ENCODE measurements at places on chromosomes 5 and 9.
A peak's percentile ranks its signal among the peaks of the same experiment; 100 is the strongest.

DNA sequence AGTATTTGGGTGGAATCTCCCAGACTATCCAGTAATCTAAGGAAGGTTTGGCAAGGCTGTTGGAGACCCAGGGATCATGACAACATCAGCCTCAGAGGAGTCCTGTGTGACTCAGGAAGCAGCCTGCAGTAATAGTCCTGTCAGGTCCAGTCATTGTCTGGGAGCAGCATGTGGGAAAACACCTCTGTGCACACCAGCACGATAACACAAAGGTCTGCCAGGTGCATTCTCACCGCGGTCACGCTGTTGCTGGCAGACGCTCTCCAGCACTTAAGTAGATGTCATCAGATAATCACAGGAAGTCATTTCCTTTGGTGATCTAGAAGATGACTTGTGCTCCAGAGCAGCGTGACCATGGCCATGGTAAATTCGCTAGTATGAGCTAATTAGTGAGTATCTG is 99.2 kb upstream of the IQGAP2 start:
- DNase-seq = no peak

- DNase-seq = no peak
Measured at GRCh38 chr9:131864531-131864930, 124.7 kb upstream of the RAPGEF1 start.

GRCh38 chr5:101271416-101271815 is 368.3 kb upstream of the ST8SIA4 start:
- no peak for DNase-seq

DNA sequence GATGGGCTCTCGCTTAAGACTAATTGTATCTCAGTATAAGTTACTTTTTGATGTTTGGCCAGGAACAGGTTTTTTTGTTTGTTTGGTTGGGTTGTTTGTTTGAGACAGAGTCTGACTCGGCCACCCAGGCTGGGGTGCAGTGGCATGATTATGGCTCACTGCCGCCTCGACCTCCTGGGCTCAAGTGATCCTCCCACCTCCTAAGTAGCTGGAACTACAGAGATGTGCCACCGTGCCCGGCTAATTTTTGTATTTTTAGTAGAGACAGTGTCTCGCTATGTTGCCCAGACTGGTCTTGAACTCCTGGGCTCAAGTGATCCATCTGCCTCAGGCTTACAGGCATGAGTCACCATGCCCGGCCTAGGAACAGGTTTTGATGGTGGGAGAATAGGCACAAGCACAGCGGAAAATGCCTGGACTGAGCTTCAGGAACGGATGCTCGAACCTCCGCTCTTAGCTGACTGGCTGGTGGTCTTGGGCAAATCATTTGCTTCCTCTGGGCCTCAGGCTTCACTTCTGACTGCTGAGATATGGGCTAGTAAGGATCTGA is 11.4 kb upstream of the SYNPO start:
- DNase-seq = no peak

- DNase-seq = no peak
Measured at GRCh38 chr5:59460368-59461153, 433.0 kb downstream of the PDE4D start.

DNA sequence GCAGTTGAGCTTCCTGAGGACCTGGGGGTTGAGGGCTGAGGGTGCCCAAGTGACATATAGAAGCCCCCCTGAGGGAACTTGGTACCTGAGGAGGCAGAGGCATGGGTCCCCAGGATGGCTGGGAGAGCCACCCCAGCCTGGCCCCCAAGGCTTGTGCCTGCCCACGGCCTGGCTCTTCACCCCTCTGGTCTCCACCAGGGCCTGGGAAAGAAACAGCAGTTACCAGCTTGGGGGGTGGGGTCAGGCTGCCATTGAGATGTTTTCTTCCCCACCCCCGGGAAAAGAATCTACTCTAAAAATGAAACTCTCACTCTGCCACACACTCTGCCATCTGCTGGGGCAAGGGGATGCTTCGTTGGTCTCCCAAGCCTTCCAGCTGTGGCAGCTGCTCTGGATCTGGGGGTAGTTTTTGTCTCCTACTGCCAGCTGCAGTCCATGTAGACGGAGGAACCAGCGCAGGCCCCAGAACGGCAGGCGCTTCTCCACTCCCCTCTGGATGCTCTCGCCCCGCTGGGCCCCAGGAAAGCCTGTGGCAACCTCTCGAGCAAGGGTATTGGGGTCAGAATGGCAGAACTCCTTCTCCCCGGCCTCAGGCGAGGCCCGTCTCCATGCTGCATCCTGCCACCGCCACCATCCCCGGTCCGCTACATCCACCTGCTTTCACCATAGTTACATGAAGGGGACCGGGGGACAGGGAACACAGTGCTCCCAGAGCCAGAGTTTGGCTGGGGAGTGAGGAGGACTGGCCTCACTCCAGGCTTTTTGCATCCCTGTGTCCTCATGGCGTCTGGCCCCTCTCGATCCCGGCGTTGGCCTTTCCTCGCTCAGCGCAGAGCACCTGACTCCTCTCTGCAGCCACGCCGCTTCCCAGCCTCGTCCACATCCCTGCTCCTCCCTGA is 123.5 kb downstream of the DAB2IP start:
- no peak for DNase-seq

DNA sequence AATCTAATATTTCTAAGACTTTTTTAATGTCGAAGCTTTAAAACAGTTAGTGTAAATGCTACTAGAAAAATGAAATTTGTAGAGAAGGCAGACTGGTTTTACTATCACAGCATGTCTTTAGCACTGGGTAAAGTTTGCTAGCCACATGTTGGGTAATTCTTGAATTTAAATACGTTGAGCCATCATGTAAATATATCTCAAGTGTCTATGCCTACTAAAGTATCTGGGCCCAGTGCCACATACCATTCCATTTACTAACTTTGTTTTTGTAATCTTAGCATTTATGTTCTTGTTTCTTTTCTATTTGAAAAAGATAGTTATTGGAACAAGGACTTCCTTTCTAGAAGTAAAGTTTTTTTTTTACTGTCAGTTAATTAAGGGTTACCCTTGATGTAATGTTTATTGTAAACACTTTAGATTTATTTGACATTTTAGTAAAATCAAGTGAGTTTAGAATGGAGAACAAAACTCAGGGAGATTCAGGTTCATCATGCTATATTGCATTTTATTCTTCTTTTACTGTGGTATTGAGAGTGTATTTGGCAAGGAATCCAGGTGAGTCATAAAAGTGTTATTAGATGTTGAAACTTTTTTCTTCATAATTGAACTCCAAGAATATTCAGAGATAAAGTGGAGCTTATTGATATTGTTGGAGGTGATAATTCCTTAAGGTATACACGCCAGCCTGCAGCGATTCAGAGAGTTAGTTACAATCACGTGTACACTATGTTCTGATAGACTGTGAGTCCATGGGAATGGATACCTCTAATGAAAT is 182.4 kb downstream of the CCDC171 start:
- DNase-seq = no peak

DNA sequence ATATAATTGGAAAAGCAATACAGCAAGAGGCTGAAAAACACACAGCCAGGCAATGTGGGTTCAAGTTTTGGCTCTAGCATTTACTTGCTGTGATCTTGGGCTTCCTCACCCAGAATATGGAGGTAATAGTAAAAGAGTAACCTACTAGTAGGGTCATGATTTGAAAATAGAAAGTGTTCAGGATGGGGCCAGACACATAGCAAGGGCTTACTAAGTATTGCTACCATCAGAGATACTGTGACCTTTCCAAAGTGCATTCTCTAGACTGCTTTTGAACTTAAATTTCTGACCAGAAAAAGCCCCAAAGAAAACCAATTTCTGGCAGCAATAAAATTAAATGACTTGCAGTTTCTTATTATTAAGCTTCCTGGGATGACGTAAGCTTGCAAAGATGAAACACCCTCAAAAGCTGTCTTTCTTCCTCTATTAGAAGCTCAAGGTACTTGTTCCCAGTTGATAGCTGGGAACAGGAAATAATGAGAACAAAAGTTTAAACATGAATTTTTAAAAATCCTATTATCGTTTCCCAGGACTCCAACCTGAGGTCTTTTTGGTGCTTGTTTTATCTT is 20.3 kb downstream of the SLC45A2 start:
- DNase-seq = no peak

GRCh38 chr9:90810691-90811090 is 9.1 kb downstream of the SYK start:
- DNase-seq = no peak

DNA sequence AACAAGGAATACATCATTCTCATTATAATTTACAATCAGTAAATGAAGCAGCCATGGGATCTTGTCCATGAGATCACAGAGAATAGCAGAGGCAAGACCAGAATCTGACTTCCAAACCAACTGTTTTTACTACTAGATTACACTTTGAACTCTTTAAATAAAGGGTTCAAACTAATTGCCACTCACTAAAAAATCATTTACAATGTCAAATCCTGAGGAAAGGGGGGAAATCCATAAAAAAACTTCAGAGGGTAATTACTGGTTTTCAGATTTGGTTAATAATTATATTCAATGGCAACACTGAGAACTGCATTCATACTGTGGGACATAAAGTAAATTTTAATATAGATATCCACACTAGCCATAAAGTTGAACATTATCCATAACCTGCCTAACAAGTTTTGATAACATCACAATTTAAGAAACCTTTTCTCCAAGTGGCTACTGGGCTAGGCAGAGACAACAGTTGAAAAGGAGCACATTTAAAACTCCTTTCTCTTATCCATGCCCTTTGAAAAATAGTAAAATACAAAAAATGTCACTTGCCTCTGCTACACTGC is 15.9 kb downstream of the PLPP1 start:
- DNase-seq = no peak

DNA sequence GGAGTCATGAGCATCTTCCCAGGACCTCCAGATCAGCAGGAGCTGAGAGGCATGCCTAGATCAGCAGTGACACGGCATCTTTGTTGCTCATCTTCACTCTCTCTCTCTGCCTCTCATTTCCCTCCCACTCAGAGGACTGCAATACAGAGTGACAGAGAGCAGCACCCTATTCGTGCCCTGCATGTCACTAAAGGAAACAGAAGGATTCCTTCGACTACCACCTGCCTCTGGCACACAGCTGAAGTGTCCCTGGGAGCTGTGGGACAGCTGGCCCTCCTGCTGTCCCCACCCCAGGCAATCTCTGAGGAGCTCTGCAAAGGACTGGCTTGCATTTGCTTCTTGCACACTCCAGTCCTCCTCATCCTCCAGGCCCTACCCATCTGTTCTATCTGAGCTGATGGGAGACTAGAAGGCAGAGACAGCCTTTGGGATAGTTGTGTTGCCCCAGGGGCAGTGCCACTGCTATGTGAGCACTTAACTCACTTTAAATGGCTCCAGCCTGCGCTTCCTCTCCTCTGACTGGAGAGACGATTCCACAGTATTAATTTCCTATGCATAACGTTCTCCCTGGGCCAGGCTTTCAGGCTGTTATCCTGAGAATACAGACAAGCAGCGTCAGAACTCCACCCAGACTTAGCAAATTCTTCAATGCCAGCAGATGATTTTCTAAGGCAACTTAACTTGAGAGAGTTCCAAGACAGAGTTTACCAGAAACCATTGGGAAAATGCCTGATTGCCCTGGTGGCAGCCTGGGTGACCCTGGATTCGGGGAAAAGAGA is 167.6 kb upstream of the MAP1B start:
- DNase-seq = no peak

DNA sequence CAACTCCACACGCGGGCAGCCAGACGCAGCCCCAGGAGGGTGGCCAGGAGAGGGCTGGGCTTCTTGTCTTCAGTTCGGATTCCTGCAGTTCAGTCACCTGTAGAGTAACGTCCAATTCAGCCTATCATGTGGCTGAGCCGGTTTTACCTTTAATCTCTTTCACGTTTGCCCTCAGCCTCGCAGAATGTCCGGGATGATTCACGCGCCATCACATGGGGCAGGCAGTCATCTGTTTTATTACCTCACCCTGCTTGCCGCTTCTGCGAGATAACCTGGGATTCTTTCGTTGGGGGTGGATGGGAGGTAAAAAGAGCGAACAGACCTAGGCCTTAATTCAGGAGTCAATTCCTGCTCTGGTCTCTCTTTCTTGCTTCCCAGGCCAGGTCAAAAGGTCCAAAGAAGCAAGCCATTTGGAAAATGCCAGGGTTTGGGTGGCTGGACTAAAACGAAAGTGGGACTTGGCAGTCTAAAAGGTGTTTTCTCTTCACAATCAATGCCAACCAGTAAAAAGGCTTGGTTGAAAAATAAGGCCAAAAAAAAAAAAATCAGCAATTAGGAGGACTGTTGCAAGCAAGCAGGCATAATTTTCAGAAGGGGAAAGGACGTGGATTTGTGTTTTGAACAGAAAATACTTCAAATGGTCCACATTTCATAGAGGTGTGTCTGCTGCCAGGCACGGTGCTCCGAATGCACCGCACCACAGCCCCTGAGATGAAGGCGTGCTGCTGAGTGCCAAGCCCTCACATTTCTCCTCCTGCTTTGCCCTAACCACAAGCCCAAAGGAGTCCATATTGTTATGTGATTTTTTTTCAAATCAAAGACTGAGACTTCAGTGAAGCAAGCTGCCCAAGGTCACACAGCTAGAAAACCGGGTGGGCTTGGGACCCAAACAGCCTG is 2.8 kb upstream of the WWC1 start:
- no peak for DNase-seq

- DNase-seq = no peak
Measured at GRCh38 chr5:82355053-82355452, 76.9 kb upstream of the RPS23 start.

DNA sequence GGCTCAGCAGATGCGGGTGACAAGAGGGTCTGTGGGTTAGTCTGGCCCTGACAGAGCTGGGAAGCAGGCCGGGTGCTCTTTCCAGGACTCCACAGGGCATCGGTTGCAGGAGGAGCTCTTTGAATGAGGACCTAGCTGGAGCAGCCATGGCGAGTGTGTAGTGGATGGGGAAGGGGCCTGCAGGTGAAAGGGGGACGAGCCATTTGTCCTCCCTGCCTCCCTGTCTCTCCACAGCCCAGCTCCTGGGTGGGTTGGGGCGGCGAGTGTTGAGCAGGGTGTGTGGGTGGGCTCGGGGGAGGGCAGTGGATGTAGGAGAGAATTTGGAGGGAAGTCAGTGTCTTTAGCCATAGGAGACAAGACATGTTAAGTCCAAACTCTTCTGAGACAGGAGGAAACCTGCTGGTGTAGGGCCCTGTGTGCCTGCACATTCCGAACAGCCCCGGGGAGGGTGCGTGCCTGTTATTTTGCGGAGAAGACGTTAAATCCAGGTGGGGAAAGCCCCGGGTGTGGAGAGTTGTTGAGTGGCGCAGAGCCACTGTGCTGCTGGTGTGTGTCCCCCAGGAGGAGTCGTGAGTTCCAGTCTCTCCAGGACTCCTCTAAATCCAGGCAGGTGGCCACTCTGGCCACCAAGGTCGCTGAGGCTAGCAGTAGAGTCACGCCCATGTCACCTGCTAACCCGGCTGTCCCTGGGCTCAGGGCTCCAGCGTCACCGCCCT is 73.6 kb downstream of the PSMB7 start:
- no peak for DNase-seq

GRCh38 chr9:83418283-83418682 is 119.9 kb downstream of the FRMD3 start:
- DNase-seq = no peak

- DNase-seq = peak; percentile 93
Measured at GRCh38 chr5:31983851-31984250, 190.3 kb downstream of the GOLPH3 start.
